ENCODE measurements at places on chromosomes 2 and 18.

DNA sequence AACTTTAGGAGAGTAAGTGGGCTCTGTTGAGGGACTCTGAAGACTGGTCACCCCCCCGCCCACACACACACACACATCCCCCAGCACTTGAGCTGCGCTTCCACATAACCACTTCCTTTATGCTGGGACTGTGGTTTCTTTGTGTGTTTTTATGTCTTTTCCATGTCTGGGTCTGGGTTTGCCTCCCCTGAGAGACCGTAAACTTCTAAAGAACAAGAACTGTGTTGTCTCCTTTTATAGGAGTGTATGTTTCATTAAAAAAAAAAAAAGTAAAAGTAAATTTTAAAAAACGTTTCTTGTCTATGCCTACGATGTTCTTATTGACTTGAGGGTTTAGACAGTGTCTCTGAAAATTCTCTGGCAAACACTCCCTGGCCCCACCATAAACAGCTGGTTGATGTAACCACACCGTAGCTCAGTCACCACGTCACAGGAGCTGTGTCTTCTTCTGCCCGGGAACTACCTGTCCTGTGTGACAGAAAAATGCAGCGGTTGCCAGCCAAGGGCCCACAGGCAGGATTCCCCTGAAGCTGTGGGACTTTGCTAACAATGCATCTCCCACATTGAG is 68.0 kb downstream of the KLHL29 start:
- DNase-seq: no peak

GRCh38 chr18:3500016-3500415 is 50.0 kb downstream of the TGIF1 start:
- no peak for DNase-seq

DNA sequence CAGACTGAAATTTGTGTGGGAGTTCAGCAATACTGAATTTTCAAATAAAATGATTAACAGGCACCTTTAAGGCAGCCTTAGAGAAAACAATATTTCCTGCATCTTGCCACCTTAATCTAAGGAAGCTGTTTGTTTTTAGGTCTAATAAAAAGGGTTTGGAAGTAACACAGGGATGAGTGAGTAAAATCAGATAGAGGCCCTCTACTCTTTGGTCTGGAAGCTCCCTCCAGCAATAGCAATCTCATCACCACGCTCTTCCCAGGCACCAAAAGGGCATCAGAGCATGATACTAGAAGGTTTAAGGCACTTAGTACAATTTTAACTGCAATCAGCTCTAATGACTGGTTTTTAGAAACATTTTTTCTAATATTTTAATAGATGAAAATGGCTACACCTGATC is 155.6 kb downstream of the VWC2L start:
- no peak for DNase-seq

DNA sequence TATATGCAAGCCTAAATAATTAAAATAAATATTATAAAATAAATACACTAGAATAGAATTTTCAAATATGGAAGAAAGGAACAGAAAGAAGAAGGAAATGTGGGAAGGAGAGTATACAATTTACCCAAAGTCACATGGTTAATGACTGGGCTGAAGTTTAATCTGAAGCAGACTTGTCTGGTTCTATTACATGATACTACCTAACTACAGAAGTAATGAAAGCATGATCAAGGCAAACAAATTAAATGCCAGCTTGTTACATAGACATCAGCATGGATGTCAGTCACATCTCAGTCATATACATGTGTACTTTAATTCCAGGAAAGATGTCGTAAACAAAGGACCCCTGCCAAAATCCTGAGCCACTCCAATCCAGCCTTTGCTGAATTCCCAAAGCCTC is 1060.8 kb downstream of the CNTNAP5 start:
- no peak for DNase-seq

- no peak for DNase-seq
These were observed 72.0 kb upstream of the ODC1 start for GRCh38 chr2:10520154-10520553.

DNA sequence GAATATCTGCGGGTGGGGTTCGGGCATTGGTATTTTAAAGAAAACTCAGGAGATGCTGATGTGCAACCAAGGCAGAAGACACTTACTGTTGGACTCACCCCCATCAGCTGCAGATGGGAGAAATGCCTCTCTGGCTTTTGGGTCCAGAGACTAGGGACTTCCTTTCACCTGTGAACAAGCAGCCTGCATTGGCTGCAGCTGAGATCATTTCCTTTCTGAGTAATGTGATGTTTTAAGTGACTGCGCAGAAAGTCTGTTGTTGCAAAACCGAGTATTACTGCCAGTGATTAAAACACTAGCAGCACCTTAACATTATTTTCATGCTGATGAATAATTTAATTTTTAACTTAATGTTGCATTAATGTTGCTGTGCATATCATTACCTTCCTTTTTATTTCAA is 143.0 kb downstream of the TSN start:
- DNase-seq: no peak

GRCh38 chr2:207244971-207245925 is 79.5 kb upstream of the KLF7 start:
- no peak for DNase-seq

DNA sequence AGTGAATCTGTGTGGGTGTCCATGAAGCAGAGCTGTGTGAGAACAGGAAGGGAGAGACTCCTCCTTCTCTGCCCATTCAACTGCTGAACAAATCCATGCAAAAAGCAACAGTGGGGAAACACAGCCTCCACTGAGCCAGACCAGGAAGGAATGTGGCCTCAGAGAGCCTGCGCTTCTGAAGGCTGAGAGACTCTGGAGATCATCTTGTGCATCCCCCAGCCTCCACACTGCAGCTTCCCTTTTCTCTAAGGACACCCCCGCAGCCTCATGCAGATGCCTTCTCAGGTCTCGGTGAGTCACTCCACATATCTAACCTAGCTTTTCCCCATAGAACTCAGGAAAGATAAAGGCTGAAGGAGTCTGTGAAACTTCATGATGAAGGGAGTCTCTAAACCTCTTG is 402.9 kb downstream of the TNS1 start:
- DNase-seq: no peak

- DNase-seq: no peak
These were observed 11.6 kb upstream of the SLC39A10 start for GRCh38 chr2:195645413-195645812.

- DNase-seq: no peak
These were observed 2127.8 kb upstream of the CELF4 start for GRCh38 chr18:39693359-39693758.

- no peak for DNase-seq
These were observed 30.7 kb downstream of the TRAK2 start for GRCh38 chr2:201420442-201421113.

GRCh38 chr2:216163518-216163917 is 54.4 kb downstream of the XRCC5 start:
- DNase-seq: no peak

GRCh38 chr2:235639428-235639773 is 145.6 kb downstream of the AGAP1 start:
- no peak for DNase-seq

- no peak for DNase-seq
These were observed 42.7 kb downstream of the FHOD3 start for GRCh38 chr18:36340246-36340645.

DNA sequence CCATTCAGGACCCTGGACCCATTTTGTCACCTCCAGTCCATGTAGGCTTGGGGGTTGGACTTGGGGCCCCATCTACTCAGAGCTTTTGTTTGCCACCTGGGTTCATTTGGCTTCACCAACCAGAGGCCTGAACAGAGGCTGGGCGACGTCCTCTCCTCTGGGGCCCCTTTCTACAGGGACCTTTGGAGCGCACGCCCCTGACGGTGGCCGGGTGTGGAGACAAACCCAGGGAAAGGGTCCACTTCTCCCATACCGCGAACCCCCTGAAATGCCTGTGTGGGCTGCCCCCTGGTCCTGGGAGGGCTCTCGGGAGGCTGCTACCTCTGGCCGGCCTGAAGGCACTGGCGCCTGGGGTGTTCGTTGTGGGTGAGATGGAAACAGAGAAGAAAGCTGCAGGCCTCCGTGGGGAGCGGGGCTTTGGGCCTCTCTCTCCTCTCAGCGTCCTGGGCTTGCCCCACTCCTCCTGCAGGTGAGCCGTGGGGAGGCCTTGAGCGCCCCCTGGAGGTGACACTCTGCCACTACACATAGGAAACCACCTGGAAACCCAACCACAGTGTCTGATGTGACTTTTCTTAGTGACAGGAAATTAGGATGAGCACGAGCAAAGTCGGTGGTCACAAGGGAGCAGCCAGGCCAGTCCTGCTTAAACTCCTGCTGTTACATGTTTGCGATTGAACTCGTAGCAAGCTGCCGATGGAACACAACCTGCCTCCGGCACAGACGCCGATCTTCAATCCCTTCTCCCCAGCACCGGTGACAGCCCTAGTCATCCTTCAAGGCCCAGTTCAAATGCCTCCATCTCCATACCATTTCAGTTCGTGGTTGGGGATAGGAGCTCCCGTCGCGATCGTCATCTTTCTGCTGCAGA is 12.0 kb upstream of the NTSR2 start:
- no peak for DNase-seq

GRCh38 chr2:195620501-195620900 is 36.5 kb upstream of the SLC39A10 start:
- no peak for DNase-seq

DNA sequence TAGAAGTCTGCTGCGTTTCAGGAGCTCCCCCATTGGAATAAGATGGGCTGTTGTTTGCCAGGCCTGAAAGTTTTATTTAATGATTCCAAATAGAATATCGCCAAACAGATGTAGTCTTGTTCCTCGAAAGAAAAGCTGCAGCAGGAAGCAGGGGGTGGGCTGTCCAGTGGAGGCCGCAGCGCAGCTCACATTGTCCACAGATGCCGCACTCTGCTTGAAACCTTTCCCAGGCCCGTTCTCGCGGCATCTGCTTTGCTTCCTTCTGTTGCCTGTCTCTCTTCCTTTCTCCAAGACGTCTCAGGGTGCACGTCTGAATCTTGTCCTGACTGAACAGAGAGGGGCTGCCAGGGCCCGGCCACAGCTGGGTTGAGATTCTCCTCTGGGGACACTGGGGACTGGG is 12.4 kb upstream of the IGFBP2 start:
- DNase-seq: no peak

GRCh38 chr2:208466151-208466919 is 59.7 kb downstream of the PTH2R start:
- no peak for DNase-seq

GRCh38 chr2:242044313-242044590 is 174.7 kb downstream of the RTP5 start:
- DNase-seq: no peak

DNA sequence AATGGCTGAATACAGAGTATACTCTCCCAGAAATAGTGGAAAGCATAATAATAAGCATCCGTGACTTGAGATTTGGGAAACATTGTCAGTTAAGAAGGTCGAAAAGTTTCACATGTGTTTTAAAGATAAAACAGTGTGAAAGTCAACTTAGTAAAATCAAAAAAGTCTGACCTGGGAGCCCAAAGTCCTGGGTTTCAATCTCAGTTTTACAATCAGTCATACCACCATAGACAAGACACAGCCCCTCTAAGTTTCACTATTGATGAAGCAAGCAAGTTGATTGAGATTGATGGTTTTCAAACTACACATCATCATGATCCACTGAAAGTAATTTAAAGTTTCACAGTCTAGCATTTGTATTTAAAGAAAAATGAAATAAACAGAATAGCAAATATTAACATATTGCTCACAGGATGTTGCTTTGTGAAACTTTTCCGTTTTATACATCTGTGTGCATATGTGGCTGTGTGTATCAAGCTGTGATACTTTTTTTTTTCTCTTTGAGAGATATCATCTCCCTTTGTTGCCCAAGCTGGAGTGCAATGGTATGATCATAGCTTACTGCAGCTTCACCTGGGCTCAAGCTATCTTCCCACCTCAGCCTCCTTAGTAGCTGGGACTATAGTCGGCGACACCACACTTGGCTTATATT is 71.1 kb downstream of the PIK3C3 start:
- DNase-seq: no peak

Measured in activated CD8-positive, alpha-beta memory T cell treated with anti-CD3 and anti-CD28 coated beads for 1 hour (primary cell).